ENCODE measurements at places on chromosomes 2 and 18. TPM values are rescaled to one million over a fixed set of nuclear protein-coding genes. Genes with fewer than 3 reads are reported as not detected.

- H3K27me3 ChIP-seq, result peaks cover 5% of the 10 kb centered on the region
- no peak overlapping the region for H3K27ac ChIP-seq
- no peak overlapping the region for H3K4me3 ChIP-seq
- peaks cover 6% of the 10 kb centered on the region for H3K4me1 ChIP-seq
- DNase-seq, result no peak
These were observed 4.1 kb downstream of the RAPGEF4 start for GRCh38 chr2:172739661-172740266.

DNA sequence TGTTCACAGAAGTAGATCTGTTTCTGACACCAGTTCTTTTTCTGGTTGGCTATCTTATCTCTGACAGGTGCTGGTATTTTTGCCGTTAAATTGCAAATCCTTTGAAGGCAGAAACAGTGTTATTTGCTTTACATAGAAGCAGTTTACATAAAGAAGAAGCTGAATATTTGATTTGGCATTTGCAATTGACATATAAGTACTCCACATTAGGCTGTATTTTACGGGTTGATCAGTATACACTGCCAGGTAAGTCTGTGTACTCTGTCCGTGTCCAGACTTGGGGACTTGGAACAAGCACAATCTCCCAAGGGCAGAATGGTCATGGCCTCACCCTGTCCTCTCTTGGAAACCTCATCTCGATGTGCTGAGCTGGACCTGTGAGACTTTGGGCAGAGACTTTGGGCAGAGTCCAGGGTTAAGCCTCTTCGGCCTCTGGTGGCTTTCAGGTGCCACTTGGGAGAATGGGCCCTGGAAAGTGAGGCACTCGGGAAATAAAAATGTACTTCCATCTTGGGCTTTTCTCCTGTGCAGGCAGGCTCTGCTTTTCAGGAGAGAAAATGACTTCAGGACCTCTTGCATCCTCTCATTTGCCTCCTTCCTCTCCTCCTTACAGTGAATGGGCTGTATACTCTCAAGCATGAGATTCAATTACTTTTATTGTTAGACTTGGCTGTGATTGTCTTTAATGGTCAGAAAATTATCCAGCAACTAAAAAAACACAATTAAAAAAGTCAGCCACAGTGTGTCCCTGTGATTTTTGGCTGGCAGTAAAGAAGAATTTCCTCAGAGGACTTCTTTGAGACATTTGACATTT, 108.5 kb downstream of the RAPGEF4 start:
- H3K4me3 ChIP-seq, result no peak overlapping the region
- no peak for DNase-seq

GRCh38 chr2:207847807-207848544, 78.3 kb upstream of the FZD5 start:
- H3K4me1 ChIP-seq, result peaks cover 16% of the 10 kb centered on the region
- no peak overlapping the region for H3K27ac ChIP-seq
- no peak for DNase-seq
- no peaks in the 10 kb centered on the region for H3K27me3 ChIP-seq
- H3K4me3 ChIP-seq, result no peak overlapping the region

Gene RTP5
- not detected for total RNA-seq

DNA sequence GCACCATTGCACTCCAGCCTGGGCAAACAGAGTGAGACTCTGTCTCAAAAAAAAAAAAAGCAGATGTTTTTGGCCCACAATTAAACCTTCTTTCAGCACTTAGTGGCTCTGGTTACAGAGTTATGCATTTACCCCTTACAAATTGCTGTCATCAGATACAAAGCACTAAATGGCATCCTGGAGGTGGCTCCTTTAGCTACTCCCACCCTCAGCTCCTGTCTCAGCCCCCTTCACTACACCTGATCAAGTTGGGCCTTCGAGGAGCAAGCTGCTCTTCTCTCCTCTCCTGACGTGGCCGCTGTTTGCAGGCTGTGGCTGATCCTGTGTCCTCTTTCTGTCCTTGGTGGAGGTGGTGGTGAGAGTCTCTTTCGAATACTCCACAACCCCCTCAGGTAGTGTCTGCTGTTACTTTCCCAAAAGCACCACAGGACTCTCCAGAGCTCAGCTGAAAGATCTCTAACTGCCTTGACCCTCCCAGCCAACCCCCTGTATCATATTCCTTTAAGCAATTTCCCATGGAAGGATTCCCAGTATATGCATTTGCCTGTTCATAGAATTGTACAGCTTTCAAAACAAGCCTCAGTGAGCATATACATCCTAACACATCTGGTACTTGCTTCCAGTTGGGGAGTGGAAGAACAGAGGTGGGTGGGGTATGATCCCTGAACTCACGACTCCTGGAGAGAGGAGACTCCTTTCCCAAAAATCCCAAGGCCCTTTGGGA, 285.9 kb downstream of the CLIP4 start:
- no peak for DNase-seq
- no peaks in the 10 kb centered on the region for H3K27me3 ChIP-seq
- H3K27ac ChIP-seq, result no peak overlapping the region
